Endothelial cell of umbilical vein (primary cell): ENCODE measurements at places on chromosomes 12 and 14. TPM values are rescaled to one million over a fixed set of nuclear protein-coding genes. Genes with fewer than 3 reads are reported as not detected.

GRCh38 chr12:92193846-92194245 is 48.2 kb upstream of the BTG1 start:
- no peak for DNase-seq

Gene GPRC5D
- total RNA-seq, result not detected in 2 replicates

Gene KRT77
- not detected in 2 replicates for total RNA-seq

GRCh38 chr12:117032593-117033381 is 66.4 kb downstream of the TESC start:
- DNase-seq, result peak; percentile 14

GRCh38 chr12:9868311-9868801 is 798 bp downstream of the CLEC2B start:
- peak; percentile 21 for DNase-seq

GRCh38 chr12:27001663-27002062 is 12.5 kb downstream of the TM7SF3 start:
- peak; percentile 50 for DNase-seq

Gene HOXC6
- total RNA-seq, result 0.51 and 0.58 TPM in 2 replicates
